H1 (cell line): ENCODE measurements at places on chromosomes 2 and 18.
A peak's percentile ranks its signal among the peaks of the same experiment; 100 is the strongest.

GRCh38 chr2:137930146-137930545 lies 34.1 kb upstream of the HNMT start:
- H3K4me1 ChIP-seq: no peaks in the 10 kb centered on the region
- H3K27ac ChIP-seq: no peak overlapping the region
- DNase-seq: no peak
- no peak overlapping the region for H3K4me3 ChIP-seq
- no peaks in the 10 kb centered on the region for H3K27me3 ChIP-seq

GRCh38 chr18:38421021-38421420 lies 855.4 kb upstream of the CELF4 start:
- no peaks in the 10 kb centered on the region for H3K27me3 ChIP-seq
- H3K27ac ChIP-seq: no peak overlapping the region
- H3K4me3 ChIP-seq: no peak overlapping the region
- no peaks in the 10 kb centered on the region for H3K36me3 ChIP-seq
- DNase-seq: no peak

GRCh38 chr2:74919827-74920226 lies 38.6 kb upstream of the POLE4 start:
- no peaks in the 10 kb centered on the region for H3K4me1 ChIP-seq
- H3K27me3 ChIP-seq: no peaks in the 10 kb centered on the region
- H3K27ac ChIP-seq: no peak overlapping the region
- peak; percentile 57 for DNase-seq

- no peak overlapping the region for H3K4me3 ChIP-seq
- H3K27me3 ChIP-seq: no peaks in the 10 kb centered on the region
- H3K27ac ChIP-seq: no peak overlapping the region
- no peak for DNase-seq
- H3K4me1 ChIP-seq: no peaks in the 10 kb centered on the region
- no peaks in the 10 kb centered on the region for H3K36me3 ChIP-seq
Measured at GRCh38 chr2:83572400-83572799, 886.7 kb downstream of the SUCLG1 start.

GRCh38 chr2:209661286-209661894 lies 110.2 kb upstream of the UNC80 start:
- peaks cover 11% of the 10 kb centered on the region for H3K4me1 ChIP-seq
- H3K4me3 ChIP-seq: peak overlapping the region; percentile 26
- no peaks in the 10 kb centered on the region for H3K36me3 ChIP-seq
- no peaks in the 10 kb centered on the region for H3K27me3 ChIP-seq
- peak overlapping the region; percentile 48 for H3K27ac ChIP-seq
- DNase-seq: peak; percentile 52

GRCh38 chr2:234546770-234547169 lies 49.9 kb upstream of the ARL4C start:
- no peak overlapping the region for H3K4me3 ChIP-seq
- no peaks in the 10 kb centered on the region for H3K36me3 ChIP-seq
- H3K27me3 ChIP-seq: peaks cover 5% of the 10 kb centered on the region
- H3K27ac ChIP-seq: no peak overlapping the region
- peaks cover 32% of the 10 kb centered on the region; the same call in 1 of the 2 replicates for H3K4me1 ChIP-seq

DNA sequence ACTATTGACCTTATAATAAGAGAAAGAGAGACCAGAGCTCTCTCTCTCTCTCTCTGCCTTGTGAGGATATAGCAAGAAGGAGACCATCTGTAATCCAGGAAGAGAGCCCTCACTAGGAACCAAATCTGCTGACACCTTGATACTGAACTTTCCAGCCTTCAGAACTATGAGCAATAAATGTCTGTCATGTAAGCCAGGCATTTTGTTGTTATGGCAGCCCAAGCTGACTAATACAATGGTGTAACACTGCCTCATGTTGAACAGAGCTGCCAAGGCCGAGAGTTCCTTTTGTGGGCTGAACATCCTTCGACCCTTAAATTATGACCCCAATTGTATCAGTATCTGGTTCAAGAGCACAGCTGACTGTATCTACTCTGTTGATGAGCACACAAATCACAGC lies 108.0 kb downstream of the LRRC30 start:
- no peaks in the 10 kb centered on the region for H3K4me1 ChIP-seq
- no peak overlapping the region for H3K27ac ChIP-seq
- no peaks in the 10 kb centered on the region for H3K27me3 ChIP-seq
- no peak for DNase-seq
- H3K36me3 ChIP-seq: no peaks in the 10 kb centered on the region

DNA sequence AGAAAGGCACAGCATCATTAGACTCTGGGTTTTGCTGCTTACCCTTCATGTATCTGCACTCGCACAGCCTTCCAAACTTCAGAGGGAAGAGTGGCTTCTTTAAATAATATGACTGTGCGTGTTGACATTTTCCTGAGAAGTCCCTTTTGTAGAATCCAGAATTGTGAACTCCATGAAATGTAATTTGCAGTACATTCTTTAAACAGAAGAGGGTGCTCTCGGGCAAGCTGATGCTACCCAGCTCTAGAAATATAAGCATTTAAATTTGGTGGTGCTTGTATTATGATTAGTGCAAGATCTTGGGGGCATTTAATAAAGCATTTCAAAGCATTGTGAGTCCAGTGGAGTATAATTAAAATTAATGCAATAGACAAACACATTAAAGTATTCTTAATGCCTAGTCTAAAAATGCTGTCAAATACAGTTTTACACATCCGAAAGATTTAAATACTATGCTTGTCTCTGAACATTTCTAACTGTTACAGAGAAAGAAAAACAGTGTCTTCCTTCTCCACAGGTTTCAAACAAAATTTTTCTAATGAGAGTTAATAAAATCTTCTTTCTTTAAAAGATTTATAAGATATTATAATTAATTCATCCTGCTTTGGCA lies 17.3 kb upstream of the GTF2A1L start:
- DNase-seq: no peak
- H3K4me1 ChIP-seq: no peaks in the 10 kb centered on the region
- H3K27ac ChIP-seq: no peak overlapping the region
- no peaks in the 10 kb centered on the region for H3K27me3 ChIP-seq
- no peaks in the 10 kb centered on the region; the same call in 1 of the 2 replicates for H3K36me3 ChIP-seq
- no peak overlapping the region for H3K4me3 ChIP-seq
